Activated CD4-positive, alpha-beta T cell treated with anti-CD3 and anti-CD28 coated beads, Interleukin-2, amount 10 ng/mL, durations not matched to agents 24 days and 14 days (primary cell): ENCODE measurements at places on chromosomes 2 and 18. TPM values are rescaled to one million over a fixed set of nuclear protein-coding genes. Genes with fewer than 3 reads are reported as not detected.

Gene REL
- 84.9 and 88.7 TPM in 2 replicates for total RNA-seq

Gene POTEI
- not detected in 2 replicates for total RNA-seq

DNA sequence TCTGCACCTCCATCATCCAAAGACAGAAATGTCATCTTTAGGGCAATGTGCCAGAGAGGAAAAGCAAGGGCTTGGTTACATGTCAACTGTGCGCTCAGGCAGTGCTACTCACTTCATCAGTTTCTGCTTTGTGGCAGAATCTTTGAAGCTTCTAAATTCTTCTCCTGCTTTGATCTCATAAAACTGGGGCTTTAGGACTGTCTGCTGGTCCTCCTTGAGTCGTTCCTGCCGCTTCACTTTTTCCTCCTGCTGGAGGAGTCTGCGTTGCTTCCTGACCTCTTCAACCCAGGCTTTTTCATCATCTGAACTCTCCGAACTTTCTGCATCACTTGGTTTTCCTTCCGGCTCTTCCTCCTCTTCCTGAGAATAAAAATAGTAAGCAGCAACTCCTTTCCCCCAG is 100.8 kb downstream of the NOL10 start:
- DNase-seq, result no peak

Gene FLACC1
- total RNA-seq, result 1.1 and 1.4 TPM in 2 replicates
